Caudate nucleus (tissue), 63 donors: ENCODE measurements at places on chromosomes 5 and 9.
A peak's percentile ranks its signal among the peaks of the same experiment; 100 is the strongest.

- no peak for DNase-seq
Observed at GRCh38 chr5:67542479-67542878, 345.9 kb upstream of the CD180 start.

DNA sequence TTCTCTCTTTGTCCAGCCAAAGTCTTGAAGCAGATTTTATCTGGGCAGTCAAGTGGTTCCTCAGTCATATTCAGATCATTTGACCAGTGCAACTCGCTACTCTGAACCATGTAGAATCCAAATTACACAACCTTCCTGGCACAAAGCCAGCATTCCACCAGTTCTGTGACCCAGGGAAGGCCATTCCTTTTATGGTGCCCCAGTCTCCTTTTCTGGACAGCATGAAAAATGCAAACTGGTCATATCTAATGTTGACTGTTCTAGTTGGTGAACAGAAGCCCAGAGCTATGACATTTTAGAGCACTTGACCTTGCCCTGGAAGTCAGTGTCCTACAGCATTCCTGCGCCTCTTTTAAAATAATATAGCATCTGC, 364.6 kb downstream of the BRINP1 start:
- no peak for DNase-seq

- DNase-seq, result no peak
Observed at GRCh38 chr5:181053488-181054121, 13.5 kb downstream of the BTNL9 start.

- DNase-seq, result no peak
Observed at GRCh38 chr5:17314907-17315471, 97.6 kb downstream of the BASP1 start.

GRCh38 chr9:123268465-123269259, at the start of gene STRBP:
TSS of gene STRBP (minus strand) at chr9:123268586. CDS start at chr9:123184134, 84,452 bp downstream.
- DNase-seq, result peak; percentile 66
